Activated effector memory CD4-positive, alpha-beta T cell treated with anti-CD3 and anti-CD28 coated beads, Interleukin-2, amount 50 U/mL, for 16 hours (primary cell): ENCODE measurements at places on chromosomes 16 and 17.

GRCh38 chr17:31321481-31321880 is at the start of gene EVI2A:
EVI2A (minus strand) TSS chr17:31321622; CDS start chr17:31319013, 2,609 bp downstream.
- DNase-seq: peak; percentile 91

GRCh38 chr16:1678500-1679098 is 520 bp downstream of the JPT2 start:
- DNase-seq: peak; percentile 83

- DNase-seq: peak; percentile 62
These were observed 16.1 kb downstream of the CCR7 start for GRCh38 chr17:40548982-40549685.

- DNase-seq: no peak
These were observed 18.1 kb downstream of the ITPRIPL2 start for GRCh38 chr16:19131825-19132218.

DNA sequence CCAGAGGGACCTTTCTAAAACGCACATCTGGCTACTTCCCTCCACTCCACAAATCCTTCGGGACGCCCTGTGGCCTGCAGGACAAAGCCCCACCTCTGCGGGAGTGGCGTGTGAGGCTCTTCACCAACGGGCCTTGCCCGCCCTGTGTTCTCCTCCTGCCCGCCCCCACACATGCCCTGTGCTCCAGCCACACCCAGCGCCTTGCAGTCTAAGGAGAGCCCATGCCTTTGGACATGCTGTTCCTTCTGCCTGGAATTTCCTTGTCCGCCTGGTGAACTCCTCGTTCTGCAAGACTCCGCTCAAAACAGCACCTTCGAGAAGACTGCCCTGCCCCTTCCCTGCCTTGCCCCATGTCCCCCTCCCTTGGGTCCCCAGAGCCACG is 7.4 kb downstream of the ELOB start:
- no peak for DNase-seq

- DNase-seq: peak; percentile 87
These were observed 2.4 kb downstream of the SKAP1 start for GRCh38 chr17:48427598-48427997.

DNA sequence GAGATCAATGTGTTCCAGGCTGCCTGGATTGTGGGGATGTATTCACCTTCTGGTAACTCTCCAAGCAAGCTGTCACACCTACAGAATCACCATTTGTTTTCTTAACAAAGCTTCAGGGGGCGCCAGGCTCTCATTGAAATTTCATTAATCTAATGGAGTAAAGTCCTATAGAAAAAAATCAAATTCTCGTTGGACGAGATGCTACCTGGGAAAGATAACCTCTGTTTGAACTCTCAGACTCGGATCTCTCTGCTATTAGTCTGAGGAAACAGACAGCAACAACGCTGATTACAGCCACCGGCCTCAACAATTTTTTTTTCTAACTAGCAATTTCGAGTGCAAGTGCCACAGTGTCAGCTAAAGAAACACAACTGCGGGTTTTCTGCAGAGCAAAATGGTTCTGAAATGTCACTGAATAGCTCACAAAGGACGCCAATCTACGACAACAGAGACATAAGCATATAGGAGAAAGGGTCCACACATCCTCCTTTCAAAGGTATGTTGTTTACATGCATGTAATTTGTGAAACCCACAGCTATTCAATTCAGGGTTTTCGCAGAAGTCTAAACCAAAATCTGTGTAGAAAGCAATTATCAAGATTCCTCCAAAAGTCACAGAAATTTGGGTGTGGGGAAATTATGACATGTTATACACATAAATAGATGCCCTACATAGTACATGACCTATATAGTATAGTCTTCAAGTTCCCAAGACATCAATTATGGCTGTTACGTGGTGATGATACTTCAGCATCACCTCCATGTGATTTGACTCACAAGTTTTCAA is 135.8 kb downstream of the SKAP1 start:
- no peak for DNase-seq

DNA sequence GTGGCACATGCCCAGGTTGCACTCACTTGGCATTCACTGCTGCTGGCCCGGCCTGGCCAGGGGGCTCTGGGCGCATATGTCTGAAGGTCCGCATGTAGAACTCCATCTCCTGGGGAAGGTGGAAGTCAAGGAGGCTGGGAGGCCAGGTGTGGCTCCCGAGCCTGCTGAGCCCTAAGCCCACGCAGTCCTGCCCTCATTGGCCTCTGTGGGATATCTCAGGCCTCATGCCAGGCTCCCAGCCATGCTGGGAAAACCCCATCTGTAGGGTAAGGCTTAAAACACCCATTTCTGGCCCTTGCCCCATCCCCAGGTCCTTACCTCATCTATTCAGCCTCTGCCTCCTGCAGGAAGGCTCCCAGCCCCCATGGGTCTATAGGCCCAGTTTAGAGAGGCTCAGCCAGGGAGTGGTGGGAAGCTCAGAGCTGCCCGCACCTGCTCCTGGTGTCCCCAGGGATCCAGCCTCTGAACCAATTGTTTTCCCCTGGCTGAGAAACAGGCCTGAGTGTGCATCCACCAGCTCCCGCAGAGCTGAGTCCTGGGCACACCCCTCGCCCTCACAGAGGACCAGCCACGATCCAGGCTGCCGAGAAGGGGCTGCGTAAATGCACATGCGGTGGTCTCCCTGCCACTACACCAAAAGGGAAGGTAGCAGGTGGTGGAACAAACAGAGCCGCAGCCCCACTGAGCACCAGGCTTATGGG is 2.3 kb upstream of the TPPP3 start:
- no peak for DNase-seq

- DNase-seq: peak; percentile 91
These were observed 53.3 kb upstream of the TOB1 start for GRCh38 chr17:50919321-50920040.

- DNase-seq: peak; percentile 88
These were observed 3.0 kb downstream of the UBALD2 start for GRCh38 chr17:76268015-76268749.

GRCh38 chr17:20077978-20078685 is 69.0 kb downstream of the SPECC1 start:
- DNase-seq: no peak

DNA sequence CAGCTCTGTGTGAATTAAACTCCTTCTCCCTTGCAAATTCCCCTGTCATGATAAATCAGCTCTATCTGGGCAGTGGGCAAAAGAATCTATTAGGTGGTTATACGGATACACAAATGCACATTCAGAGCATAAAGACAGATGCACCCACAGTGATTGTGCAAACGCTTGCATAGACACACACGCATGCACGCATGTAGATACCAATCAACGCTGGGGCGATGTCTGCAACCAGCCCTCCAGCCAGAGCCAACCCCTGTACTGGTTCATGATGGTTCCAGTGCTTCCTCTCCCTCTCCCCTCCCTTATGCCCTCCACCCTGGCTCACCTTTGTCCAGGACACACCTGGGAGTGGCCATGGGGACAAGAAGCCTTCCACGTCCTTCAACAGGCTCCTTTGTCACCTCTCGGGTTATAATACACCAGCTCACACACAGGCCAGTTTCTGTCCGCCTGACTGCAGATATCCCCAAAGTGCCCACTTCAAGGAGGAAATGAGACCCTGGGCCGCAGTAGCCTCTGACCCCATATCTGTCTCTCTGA is 33.1 kb upstream of the SNN start:
- DNase-seq: no peak

DNA sequence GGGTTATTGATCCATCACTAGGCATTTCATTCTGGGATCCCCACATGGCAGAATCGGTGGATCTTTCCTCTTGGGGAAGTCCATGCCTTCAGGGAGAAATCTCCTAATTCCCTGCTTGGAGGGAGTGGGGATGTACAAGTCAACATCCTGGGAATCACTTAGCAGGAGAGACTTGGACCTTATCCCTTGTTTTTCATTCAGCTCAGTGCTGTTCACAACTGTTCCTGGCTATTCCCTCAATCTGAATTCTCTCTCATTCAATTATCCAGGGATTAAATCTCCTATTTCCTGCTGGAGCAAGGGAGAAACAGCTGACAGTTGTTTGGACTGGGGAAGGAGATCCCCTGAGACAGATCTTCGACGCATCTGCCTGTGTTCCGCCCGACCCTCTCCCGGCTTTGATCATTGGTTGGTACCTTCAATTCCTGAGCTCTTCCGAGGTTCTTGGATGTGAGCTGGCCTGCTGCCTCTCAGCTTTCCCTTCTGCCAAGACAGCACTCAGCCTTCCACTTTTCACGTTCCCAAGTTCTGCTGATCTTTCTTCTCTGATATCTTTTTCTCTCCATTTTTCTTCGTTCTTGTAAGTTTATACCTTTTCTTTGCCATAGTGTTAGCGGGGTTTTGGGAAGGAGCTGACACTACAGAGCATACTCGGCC is 115.4 kb upstream of the GNAO1 start:
- DNase-seq: no peak

DNA sequence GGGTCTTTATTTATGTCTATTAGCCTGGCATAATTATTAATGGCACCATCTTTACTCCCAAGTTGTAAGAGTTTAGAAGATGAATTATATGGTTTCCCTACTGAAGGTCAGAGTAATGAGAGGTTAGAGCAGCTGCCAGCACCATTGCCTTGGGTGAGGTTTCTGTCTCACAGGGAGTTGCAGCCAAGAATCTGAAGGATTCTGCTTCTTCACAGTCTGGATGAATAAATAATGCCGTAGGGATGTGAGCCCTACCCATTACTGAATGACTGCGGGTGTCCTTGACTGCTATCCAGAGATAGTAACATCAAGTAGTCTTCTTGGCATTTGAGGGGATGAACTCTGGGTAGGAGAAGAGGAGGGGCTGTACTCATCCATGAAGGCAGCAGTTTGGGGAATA is 52.8 kb upstream of the SMIM36 start:
- DNase-seq: no peak

GRCh38 chr17:8739097-8739496 is 5.5 kb downstream of the CCDC42 start:
- DNase-seq: no peak

DNA sequence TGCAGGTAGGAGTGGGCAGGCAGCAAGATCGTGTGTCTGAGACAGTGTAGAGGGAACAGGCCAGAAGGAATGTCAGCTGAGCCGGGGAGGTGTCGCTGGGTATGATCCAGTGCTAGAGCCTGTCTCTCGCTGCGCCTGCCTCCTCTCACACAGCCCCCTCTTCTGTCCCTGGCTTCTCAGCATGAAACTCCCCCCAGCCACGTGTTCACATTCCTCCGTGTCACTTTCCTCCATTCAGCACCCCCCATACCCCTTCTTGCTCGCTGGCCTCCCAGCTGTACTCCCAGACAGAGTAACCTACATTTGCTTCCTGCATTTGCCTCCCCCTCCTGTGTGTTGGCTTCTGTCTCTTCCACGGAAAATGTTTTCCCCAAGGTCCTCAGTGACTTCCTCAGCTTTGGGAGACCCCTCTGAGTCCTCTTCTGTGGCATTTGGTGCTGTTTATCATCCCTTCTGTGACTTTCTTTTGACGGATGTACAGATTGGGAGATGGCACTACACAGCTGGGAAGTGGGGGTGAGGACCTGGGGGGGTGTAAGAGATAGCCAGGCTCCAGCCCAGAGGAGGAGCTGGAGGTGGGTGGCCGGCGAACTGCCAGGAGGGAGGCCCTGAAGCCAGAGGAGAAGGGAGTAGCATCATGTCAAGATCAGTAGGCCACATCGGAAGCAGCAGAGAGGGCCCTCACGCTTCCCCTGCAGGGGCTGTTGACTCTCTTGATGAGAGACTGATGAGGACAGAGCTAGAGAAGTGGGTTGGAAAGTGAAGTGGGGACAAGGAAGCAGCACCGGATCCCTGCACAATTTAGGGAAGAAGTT is 19.2 kb downstream of the SGF29 start:
- DNase-seq: no peak

DNA sequence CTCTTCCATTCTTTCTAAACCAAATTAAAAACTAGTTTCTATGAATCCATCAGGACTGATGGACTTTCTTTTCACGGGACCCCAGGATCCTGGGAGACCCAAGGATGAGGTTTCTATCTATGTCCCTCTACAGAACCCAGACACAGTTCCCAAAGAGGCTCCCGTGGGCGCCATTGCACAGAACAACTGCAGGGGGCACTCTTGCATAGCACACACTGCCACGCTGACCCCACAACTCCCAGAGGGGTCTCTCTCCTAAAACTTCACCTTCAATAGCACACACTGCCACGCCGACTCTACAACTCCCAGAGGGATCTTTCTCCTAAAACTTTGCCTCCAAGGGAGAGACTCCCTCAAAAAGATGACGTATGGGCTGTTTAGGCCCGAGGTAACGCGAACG is 9.0 kb downstream of the ABR start:
- no peak for DNase-seq

DNA sequence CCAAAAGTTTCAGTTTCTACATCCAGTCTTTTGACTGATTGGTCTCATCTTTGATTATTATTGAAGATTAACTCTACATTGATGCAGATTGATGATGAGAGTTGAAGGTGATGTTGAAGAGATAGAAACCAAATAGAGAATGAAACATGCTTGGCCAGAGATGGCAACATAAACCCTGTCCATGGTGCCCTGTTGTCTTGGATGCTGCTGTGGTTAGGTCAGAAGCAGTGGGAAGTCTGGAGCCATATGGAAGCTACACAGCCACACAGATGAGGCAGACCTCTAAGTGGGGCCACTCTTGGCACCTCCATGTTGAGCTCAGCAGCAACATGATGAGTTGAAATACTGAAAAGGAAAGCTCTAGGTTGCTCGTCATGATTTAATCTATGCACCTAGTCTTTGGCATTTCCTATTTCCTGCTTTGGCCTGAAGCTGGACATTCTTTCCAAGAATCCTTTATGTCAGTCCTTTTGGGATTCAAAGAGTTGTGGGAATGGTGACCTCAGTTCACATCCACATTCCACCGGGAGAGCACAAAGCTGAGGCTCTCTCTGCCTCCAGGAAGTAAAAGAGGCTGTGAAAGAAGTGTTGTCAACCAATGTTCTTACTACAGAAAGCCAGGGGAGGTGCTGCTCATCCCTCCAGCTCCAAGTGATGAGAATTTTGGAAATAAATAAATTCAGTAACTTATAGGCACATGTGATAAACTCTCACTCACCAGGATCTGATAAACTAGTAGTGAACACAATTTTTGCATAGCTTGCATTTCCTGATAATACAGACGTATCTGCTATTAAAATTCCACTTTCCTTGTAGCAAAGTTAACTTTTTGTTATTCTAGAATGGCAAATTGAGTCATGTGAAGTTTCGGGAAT is 127.7 kb upstream of the MAF start:
- DNase-seq: no peak

- no peak for DNase-seq
These were observed 37.2 kb upstream of the HS3ST3A1 start for GRCh38 chr17:13638855-13639458.

- DNase-seq: no peak
These were observed 78.8 kb downstream of the WIPI1 start for GRCh38 chr17:68378268-68379176.

- DNase-seq: no peak
These were observed 55.3 kb upstream of the ITGA2B start for GRCh38 chr17:44444735-44445105.
